ENCODE measurements at places on chromosomes 16 and 17.

GRCh38 chr16:56610017-56610608, 1.7 kb downstream of the MT2A start:
- peak; percentile 60 for DNase-seq

DNA sequence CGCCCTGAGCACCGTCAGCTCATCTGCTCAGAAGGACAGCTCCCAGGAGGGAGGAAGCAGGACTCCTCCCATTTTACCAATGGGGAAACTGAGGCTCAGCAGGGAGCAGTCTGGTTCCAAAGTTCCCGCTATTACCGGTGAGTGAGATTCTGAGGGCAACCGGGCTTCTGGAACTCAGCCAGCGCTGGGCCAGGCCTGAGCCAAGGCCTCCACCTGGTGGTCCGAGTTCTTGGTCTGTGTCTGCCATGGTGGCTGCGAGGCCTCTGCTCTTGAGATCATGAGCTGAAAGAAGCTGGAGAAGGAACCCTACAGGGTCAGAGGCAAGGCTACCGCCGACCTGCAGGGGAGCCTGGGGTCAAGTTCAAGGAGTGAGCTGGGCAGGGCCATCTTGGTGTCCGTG, 110.8 kb upstream of the GSE1 start:
- DNase-seq: no peak

- DNase-seq: no peak
Measured at GRCh38 chr17:10018461-10018891, 113.4 kb upstream of the RCVRN start.

GRCh38 chr17:68534695-68535088, 22.5 kb downstream of the PRKAR1A start:
- no peak for DNase-seq

DNA sequence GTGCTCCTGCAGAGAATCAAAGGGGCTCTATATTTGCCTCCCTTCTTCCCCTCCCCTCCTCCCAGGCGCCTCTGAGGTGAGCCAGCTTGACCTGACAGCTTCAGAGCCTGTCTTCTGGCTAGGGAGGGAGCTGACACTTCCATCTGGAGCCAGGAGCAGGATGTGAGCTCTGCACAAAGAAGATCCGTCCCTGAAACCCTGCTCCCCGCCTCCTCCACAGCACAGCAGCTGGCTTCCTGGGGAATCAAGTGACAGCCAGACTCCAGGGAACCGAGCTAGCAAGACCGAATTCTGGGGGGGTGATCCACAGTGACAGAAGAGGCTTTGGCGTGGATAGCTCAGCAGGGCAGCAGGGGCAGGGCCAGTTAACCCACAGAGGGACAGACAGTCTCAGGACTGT, 37.2 kb downstream of the CCDC182 start:
- no peak for DNase-seq

DNA sequence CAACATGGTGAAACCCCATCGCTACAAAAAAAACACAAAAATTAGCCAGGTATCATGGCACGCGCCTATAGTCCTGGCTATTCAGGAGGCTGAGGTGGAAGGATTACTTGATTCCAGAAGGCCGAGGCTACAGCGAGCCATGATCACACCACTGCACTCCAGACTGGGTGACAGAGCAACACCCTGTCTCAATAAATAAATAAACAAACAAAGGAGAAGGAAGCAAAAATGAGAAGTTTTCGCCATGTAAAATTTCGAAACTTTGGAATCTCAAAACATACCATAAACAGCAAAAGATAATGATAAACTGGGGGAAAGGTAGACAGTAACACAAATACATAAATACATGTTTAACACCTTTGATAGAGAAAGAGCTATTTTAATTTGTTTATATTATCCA, 130.9 kb downstream of the ZFHX3 start:
- DNase-seq: no peak

- DNase-seq: peak; percentile 30
Measured at GRCh38 chr16:1770328-1771187, 785 bp downstream of the NME3 start.

All from T-helper 22 cell (primary cell).